Renal cortical epithelial cell (primary cell): ENCODE measurements at places on chromosomes 3 and 15. TPM values are rescaled to one million over a fixed set of nuclear protein-coding genes. Genes with fewer than 3 reads are reported as not detected.

CKMT1B gene
- 0.10 and 1.9 TPM in 2 replicates for total RNA-seq

FOXB1 gene
- not detected in 2 replicates for total RNA-seq

SYNM gene
- 1.7 and 6.0 TPM in 2 replicates for total RNA-seq

FETUB gene
- not detected in 2 replicates for total RNA-seq

C2CD4A gene
- under 0.01 and 11.7 TPM in 2 replicates for total RNA-seq

ATP8B4 gene
- 0.30 and 1.6 TPM in 2 replicates for total RNA-seq

CLEC3B gene
- total RNA-seq = 0.55 TPM in 1 of 2 replicates, not detected in the other

AHSG gene
- not detected in 2 replicates for total RNA-seq

UQCC5 gene
- total RNA-seq = 0.69 and 2.4 TPM in 2 replicates

- peak; percentile 51 for DNase-seq
These were observed 74.0 kb upstream of the PHLDB2 start for GRCh38 chr3:111785034-111785433.

- no peak for DNase-seq
These were observed 29.5 kb downstream of the SIAH2 start for GRCh38 chr3:150733373-150733935.

DNA sequence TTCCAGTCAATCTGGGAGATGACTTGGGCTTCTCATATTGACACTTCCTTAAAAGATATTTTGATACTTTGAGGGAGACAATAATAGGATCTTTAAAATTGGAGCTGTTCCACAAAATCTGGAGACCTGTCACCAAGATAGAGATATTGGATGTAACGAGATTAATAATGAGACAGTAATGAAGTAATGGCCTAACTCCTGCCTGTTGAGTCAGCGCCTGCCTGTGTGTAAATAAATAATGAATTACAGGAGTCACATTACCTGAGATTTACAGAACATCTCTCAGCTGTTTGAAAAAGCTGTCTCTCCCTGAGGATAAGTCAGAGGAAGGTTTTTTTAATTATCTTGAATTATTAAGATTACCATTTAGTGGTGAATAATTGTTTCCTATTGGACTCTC is 43.8 kb upstream of the MITF start:
- DNase-seq = no peak

DNA sequence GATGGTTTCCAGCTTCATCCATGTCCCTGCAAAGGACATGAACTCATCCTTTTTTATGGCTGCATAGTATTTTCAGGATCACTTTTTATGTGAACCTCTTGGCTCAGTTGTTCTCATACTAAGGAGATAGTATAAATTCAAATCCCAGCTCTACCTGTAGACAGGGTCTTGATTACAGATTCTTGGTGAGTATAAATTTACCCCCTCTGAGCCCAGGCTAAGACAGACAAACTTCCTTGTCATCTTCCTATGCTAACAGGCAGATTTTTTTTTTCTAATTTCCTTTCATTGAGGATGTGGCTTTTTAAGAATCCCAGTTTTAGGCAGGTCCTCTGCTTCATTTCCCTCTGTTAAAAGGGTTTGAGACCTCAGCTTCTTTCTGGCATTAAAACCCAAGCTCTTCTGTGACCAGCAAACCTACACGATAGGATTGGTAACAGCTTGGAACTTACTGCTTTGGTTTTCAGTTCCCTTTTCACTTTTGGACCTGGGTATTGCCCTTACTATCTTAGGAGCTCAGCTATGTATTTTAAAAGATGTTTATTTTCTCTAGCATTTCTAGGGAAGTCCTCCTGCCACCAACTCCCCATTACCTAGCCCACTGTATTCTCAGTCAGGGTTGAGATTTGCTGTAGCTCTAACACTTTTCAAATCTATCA is 72.5 kb downstream of the VPS8 start:
- no peak for DNase-seq

GRCh38 chr3:97575742-97576141 is 188.8 kb upstream of the ARL6 start:
- no peak for DNase-seq

GRCh38 chr3:129230311-129231019 is 18.9 kb upstream of the COPG1 start:
- DNase-seq = peak; percentile 78

- peak; percentile 67 for DNase-seq
These were observed at the start of gene NMNAT3 for GRCh38 chr3:139677388-139678155. Gene NMNAT3, minus strand, starts transcription at chr3:139677972. Its CDS starts 50,248 bp downstream, at chr3:139627724.

- DNase-seq = no peak
These were observed 72.6 kb upstream of the MFGE8 start for GRCh38 chr15:88985547-88986393.

DNA sequence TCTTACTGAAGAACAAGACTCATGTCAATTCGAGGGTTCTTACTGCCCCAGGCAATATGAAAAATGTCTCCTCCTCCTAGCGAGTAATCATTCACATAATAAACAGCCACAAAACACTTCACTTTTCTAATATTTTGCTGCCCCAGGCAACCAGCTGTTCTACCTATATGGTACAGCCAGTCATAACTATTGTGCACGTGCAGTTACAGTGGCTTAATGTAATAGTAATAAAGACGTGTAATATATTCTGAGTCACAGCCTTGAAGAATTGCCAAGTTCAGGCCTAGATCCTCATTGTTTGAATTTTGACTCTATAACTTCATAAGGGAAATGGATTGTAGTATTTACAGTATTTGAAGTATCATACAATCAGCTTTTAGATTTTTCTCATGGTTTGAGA is 1250.0 kb upstream of the GBE1 start:
- DNase-seq = no peak

GRCh38 chr3:60774617-60775016 is 476.6 kb downstream of the FHIT start:
- DNase-seq = no peak

DNA sequence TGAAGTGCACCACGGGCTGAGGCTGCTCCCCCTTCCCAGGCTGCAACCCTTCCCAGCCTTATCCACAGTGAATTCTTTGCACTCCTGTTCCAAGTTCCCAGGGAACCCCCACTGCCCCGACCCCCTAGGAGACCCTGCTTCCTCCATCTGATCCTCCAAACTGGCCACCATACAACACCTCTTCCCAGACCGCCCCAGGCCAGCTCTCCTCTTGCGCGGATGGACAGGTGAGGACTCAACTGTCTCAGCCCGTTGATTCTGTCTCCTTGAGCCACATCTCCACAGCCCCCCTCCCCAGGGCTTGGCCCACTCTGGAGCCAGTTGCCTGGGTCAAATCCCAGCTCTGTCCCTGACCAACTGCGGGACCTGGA is 21.7 kb downstream of the GRIP2 start:
- no peak for DNase-seq

DNA sequence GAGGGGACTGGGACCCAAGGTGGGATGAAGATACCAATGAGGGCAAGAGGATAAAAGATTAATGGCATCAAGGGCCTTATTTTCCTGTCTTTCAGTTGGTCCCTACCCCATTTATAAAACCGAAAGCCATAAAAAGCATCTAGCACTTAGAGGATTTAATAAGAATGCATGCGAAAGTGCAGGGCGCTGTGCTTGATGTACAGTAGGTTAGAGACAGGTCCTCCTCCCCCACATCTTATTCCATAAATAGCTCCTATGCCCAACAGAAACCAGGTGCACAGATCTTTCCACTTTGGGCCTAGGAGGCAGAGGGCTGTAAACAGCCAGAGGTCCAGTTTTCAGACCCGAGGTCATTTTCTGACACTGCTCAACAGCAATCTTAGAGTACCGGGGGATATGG is 1.2 kb downstream of the LPCAT4 start:
- DNase-seq = no peak

- no peak for DNase-seq
These were observed 759 bp upstream of the TTBK2 start for GRCh38 chr15:42921342-42921731.

DNA sequence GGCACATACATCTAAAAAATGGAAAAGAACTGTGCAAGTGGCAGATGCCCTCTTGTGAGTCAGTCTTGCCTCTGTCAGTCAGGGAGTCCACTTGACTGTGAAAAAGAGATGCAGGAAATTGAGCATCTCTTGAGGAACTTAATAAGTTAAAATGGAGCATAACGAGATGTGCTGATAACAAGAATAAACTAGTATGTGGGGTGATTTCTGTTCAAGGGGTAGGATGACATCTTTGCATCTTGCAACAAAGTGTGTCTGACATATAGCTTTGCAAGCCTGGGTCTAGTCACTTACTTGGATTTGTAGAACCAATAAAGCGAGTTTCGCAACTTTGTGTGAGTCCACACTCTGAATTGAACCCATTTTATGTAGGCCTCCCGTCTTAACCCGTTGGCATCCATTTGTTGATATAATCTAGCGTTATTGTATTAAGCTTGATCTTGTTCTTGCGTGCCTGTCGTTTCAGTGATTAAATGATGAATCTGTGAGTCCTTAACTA is 2.2 kb downstream of the USP3 start:
- DNase-seq = no peak

GRCh38 chr3:190065204-190065603 is 55.5 kb downstream of the P3H2 start:
- DNase-seq = no peak

- no peak for DNase-seq
These were observed 1.9 kb downstream of the ATP1B3 start for GRCh38 chr3:141878326-141878725.

DNA sequence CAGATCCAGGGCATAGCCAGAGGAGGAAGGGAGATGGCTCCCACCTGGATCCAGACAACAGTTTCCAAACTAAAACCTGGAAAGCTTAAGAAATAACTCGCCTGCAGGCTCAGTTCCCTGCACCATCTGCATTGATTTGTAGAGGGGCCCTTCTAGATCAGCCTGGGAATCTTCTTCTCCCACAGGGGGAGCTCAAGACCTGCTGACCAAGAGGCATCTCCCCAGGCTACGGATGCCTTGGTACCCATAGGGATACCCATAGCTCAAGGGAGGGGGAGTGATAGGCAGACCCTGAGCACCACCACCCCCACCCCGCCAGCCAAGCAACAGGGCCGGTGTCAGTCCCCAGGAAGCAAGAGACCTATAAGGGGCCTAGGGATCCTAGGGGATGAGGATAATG is 28.0 kb upstream of the DCLK3 start:
- peak; percentile 17 for DNase-seq
